HFFc6 (cell line): ENCODE measurements at places on chromosomes 13 and 19. TPM values are rescaled to one million over a fixed set of nuclear protein-coding genes. Genes with fewer than 3 reads are reported as not detected.
A peak's percentile ranks its signal among the peaks of the same experiment; 100 is the strongest.

DNA sequence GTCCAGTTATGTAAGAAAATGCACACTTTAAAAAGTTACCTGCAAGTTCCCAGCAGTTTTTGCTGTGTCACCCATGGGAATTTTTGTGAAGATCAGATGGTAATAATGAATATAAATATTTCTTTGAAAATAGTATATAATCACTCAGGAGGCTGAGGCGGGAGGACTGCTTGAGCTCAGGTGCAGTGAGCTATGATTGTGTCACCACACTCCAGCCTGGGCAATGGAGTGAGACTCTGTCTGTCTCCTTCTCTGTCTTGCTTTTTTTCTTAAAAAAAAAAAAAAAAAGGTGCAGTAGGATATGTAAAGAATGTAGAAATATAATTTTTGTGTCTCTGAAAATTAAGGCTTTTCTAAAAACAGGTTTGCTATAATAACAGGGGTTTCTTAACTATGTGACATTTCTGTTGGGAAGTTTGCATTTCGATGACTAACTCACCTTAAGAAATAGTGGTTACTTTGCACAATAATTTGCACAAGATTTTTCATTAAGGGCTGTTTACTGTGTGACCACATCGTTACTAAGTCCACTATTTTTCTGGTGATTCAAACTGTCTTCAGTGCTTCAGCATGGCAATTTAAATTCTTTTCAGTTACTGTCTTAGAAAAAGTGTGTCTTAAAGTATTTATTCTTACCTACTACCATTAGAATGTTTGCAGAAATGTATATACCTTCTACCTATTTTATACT, 37.3 kb downstream of the DNAJC3 start:
- DNase-seq = peak; percentile 90

DNA sequence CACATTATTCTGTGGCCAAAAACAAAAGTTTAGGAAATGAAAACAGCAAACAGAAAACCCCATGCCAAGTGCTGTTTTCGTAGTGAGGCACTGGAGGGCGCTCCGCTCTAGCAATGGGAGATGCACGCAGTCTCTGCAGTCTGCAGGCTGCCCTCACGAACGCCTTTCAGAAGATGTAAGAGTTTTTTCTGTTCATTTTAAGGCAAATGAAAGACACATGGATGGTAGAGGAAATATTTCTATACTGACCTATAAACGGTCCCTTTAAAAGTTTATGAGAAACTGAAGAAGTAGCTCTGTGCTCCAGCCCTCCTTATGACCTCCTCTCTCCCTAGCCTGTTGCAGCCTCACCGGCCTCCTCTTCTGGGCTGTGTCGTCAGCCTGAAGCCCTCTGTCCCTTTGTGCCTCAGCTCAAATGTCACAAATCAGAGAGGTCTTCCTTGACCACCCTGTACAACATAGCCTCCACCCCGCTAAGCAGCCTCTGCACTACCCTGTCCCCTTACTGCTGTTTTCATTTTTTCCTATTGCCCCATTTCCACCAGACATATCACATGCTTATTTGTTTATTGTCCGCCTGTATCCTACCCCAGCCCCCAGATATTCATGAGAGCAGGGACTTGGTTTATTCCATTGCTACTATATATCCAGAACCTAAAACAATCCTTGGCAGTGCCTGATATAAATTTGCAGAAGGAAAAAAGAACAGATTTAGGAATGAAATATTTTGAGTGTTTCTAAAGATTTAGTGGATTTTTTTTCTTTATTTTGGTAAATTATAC, 116.4 kb downstream of the TM9SF2 start:
- peak; percentile 41 for DNase-seq

DNA sequence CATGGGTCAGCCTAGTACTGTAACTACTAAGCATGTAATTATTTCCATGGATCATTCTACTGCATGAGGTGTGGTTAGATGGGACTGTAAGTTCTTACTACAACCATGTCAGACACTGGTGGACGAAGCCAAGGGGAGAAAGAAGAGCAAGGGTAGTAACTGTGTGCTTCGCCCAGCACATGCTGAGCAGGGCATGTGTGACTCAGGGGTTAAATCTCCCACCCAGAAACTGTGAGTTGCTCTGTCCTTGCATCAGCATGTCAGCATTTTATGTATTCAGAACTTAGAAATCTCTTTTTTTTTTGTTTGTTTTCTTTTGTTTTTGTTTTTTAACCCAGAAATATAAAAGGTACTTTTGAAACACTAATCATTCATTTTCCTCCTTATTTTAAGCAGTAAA, 436.6 kb upstream of the KLF12 start:
- DNase-seq = no peak

GRCh38 chr19:49149652-49150105, 5.5 kb downstream of the HRC start:
- peak; percentile 66 for DNase-seq

Gene ZIC5
- total RNA-seq = not detected in 3 replicates

Gene SLITRK1
- 11.2 to 21.7 TPM (median 14.4 TPM) in 3 replicates for total RNA-seq
